ENCODE measurements at places on chromosomes 7 and 10. TPM values are rescaled to one million over a fixed set of nuclear protein-coding genes. Genes with fewer than 3 reads are reported as not detected.

Gene PLEKHS1
- 6.0 TPM for total RNA-seq

Gene CYP3A4
- total RNA-seq, result 7.1 TPM

GRCh38 chr7:99127636-99128035 is 16.3 kb downstream of the SMURF1 start:
- DNase-seq, result no peak
- no peaks in the 10 kb centered on the region for H3K36me3 ChIP-seq
- peaks cover 52% of the 10 kb centered on the region for H3K4me1 ChIP-seq
- H3K27me3 ChIP-seq, result no peaks in the 10 kb centered on the region
- H3K4me3 ChIP-seq, result no peak overlapping the region

- H3K27ac ChIP-seq, result no peak overlapping the region
- H3K27me3 ChIP-seq, result no peaks in the 10 kb centered on the region
- DNase-seq, result no peak
- H3K36me3 ChIP-seq, result no peaks in the 10 kb centered on the region
Measured at GRCh38 chr10:99766302-99766681, 16.1 kb upstream of the ABCC2 start.

- H3K4me3 ChIP-seq, result no peak overlapping the region
- H3K36me3 ChIP-seq, result no peaks in the 10 kb centered on the region
- no peak for DNase-seq
- H3K4me1 ChIP-seq, result no peaks in the 10 kb centered on the region
Measured at GRCh38 chr10:75417522-75417927, 13.9 kb upstream of the LRMDA start.

GRCh38 chr7:68449816-68450215 is 1148.5 kb upstream of the AUTS2 start:
- H3K36me3 ChIP-seq, result no peaks in the 10 kb centered on the region
- no peaks in the 10 kb centered on the region for H3K4me1 ChIP-seq
- H3K4me3 ChIP-seq, result no peak overlapping the region
- H3K27ac ChIP-seq, result no peak overlapping the region

All from pancreas (tissue), 10 donors.